HTR-8/SVneo (cell line): ENCODE measurements at places on chromosomes 12 and 14.

GRCh38 chr12:98110536-98110935 lies 404.9 kb upstream of the TMPO start:
- DNase-seq = no peak

DNA sequence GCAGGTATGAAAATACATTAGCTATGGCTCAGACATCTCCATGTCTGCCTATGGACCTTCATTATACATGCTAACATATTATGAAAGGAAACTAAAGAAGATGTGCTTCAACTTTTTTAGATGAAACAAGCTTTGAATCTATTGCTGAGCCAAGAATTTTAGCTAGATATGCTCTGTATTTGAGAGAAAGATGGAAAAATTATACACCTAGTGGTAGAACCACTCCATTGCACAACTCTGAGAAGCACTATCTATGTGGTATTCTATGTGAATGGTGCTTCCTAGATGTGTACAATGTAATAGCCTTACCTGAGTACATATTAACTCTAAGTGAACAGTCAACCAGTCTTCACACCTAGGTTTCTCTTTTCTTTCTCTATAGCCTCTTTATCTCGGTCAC lies 17.3 kb downstream of the EPYC start:
- DNase-seq = no peak

DNA sequence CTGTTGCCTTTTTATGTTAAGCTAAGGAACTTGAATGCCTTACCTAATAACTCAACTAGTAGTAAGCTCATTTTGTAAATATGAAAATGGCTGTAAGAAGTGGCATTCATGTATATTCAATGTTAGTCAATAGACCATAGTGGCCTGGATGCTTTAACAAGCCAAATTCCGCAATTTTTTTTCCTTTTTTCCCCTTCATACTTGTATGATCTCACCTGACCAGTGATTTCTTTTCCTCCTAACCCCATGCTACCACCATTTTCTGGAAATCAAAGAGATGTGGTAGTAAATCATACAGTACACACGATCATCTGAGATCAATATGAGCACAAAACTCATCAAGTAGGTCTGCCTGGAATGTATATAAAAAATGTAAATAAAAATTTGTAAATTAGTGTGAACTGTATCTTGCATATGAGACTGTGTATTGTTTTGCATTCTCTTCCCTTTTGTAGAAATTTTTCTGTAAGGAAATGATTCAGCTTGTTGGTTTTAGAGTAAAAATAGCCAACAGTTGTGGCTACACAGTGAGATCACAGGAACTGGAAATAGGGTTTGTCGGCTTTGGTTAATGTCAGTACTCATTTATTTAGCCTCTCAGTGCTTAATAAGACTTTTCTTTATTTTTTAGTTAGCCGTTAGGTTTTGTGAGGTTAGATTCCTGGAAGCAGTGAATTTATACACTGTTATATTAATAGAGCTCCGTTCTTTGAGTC lies 62.5 kb downstream of the ETNK1 start:
- DNase-seq = no peak

DNA sequence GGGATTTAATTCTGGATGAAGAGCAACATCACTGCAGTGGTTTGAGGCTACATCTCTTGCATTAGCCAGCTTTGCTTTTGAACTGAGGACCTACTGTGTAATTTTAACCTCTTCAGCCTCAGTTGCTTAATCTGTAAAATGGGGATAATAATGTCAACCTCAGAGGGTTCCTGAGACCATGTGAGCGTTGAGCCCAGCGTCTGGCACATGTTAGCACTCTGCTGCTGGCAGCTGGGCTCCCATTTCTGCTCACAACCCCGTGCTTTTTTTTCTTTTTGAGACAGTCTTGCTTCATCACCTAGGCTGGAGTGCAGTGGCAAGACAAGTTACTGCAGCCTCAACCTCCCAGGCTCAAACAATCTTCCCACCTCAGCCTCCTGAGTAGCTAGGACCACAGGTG lies 31.6 kb downstream of the TESC start:
- no peak for DNase-seq

GRCh38 chr12:44031472-44032185 lies 195.7 kb downstream of the TMEM117 start:
- no peak for DNase-seq

- no peak for DNase-seq
Measured at GRCh38 chr12:118259079-118259478, 113.6 kb downstream of the TAOK3 start.

DNA sequence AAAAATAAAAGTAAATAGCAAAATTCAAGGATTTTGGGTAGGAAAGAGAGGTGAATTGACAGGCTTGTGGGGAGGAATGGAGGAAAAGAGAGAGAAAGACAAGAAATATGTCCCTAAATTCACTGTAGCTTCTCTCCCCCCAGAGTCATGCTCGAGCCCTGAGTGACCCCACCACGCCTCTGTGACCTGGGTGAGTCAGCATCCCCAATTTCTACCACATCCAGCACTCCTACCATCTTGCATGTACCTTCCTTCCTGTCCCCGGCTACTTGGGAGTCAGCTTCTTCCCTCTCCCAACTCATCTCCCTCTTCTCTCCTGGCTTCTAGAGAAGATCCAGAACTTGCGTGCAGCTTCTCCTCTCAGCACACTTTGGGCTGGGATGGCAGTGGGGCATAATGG lies 9.8 kb downstream of the ZNF219 start:
- DNase-seq = no peak

DNA sequence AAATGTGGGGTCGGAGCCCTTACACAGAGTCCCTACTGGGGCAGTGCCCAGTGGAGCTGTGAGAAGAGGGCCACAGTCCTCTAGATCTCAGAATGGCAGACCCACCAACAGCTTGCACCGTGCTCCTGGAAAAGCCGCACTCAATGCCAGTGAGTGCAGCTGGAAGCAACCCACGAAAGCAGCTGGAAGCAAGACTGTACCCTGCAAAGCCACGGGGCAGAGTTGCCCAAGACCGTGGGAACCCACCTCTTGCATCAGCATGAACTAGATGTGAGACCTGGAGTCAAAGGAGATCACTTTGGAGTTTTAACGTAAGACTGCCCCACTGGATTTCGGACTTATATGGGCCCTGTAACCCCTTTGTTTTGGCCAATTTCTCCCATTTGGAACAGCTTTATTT lies 12.3 kb downstream of the GTF2A1 start:
- no peak for DNase-seq

GRCh38 chr12:62133440-62133839 lies 126.8 kb upstream of the USP15 start:
- no peak for DNase-seq

GRCh38 chr12:107326237-107326636 lies 232.9 kb upstream of the CRY1 start:
- DNase-seq = no peak

- no peak for DNase-seq
Measured at GRCh38 chr12:9797722-9798619, 29.3 kb upstream of the KLRF1 start.

DNA sequence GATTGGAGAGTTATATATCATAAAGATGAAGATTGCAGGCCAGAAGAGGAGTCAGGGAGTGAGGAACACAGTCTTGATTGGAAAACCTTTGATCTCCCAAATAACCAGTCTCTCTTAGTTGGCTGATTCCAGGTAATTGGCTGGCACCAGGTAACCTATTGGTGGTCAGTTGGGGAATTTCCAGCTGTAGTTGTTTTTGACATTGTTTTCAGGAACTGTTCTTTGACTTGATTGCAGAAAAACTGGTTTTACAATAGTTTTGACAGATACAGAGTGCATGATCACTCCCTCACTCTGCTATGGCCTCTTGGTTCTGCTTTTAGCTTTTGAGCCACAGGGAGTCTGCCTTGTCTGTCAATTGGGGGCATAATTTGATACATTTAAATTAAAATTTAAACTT lies 71.6 kb downstream of the ZNF641 start:
- no peak for DNase-seq

DNA sequence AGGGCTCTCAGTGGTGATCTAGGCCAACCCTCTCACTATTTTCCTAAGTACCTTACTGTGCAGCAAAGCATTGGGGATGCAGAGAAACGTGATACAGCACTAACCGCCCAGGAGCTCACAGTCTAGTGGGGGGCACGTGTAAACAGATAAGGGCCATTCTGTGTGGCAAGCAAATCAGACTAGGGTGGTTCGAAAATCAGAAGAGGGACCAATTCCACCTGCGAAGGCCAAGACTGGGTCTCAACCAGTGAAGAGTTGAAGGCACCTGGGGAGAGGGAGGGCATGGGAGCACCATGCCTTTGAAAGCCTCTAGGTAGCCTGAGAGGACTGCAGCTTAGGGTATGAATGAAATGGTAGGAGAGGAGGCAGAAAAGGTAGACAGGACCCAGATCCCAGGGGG lies 2.2 kb downstream of the PITPNM2 start:
- DNase-seq = no peak

GRCh38 chr12:56760460-56760859 lies 2.7 kb upstream of the HSD17B6 start:
- DNase-seq = no peak

DNA sequence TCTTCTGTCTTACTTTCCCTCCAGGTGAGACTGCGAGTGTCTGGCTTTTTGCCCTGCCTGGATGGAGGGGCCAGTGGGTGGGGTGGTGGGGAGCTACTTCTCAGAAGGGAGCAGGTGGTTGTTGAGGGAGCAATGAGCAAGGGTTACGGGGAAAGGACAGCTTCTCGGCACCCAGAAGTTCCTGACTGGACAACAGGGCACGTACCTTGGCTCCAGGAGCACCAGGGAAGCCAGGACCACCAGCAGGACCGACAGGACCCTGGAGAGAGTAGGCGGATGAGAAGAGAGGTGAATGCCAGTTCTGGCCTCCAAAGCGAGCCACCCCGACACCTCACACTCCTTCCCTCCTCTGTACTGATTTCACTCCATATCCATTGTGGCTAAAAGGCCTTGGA lies 15.3 kb downstream of the COL2A1 start:
- no peak for DNase-seq

DNA sequence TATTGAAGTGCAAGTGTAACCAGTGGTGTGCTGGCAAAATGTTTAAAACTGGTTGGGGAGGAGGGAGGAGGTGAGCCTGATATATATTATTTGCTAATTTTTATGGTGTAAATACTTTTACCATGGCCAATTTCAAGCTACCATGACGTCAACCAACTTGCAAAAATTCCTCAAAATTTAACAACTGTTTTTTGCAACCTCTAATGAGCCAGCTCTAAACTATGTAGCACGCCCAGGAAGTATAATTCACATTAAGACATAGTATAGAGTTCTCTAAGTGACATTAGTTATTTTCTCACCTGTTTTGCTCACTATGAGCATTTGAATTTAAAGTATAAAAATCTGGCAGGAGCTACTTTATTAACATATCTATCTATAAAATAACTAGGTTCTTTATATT lies 41.4 kb downstream of the ATL1 start:
- DNase-seq = no peak

DNA sequence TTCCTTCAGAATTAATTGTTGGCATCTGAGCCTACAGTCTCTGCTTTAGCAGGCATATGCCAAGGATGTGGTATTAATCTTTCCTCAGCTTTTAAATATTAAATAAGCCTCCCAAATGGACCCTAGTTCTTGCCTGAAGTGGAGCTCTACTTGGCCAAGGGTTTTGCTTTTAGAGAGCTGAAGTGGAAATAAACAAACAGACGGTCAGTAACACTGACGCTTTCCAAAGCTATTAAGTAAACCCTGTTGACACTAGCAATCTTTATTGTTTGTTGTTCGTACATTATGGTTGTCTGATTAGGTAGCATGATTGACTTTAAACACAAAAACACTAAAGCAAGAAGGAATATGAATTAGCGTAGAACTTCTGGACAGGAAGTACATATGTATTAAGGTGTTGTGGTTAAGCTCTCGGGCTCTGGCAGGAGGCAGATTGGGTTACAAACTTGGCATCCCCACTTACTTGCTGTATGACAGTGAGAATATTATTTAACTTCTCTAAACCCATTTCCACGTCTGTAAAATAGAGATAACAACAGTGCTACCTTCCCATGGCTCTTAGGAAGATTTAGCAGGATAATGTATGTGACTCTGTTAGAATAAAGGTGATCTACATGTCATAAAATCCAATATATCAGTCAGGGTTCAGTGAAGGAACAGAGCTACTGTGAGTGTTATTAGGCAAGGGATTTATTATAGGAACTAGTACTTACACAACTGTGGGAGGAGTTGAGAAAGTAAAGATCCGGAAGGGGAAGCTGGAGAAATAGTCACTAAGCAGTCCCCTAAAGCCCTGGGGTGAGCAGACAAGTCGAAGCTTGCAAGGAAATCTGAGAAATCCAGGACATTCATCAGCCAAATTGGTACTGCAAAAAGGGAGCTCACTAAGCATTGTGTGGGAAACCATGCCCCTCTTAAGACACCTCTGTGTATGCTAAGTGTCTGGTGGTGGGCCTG lies 92.2 kb upstream of the ATF7IP start:
- DNase-seq = no peak

GRCh38 chr12:90896164-90896563 lies 58.8 kb downstream of the CCER1 start:
- peak; percentile 18 for DNase-seq

GRCh38 chr14:36293824-36294223 lies 26.6 kb downstream of the MBIP start:
- no peak for DNase-seq

DNA sequence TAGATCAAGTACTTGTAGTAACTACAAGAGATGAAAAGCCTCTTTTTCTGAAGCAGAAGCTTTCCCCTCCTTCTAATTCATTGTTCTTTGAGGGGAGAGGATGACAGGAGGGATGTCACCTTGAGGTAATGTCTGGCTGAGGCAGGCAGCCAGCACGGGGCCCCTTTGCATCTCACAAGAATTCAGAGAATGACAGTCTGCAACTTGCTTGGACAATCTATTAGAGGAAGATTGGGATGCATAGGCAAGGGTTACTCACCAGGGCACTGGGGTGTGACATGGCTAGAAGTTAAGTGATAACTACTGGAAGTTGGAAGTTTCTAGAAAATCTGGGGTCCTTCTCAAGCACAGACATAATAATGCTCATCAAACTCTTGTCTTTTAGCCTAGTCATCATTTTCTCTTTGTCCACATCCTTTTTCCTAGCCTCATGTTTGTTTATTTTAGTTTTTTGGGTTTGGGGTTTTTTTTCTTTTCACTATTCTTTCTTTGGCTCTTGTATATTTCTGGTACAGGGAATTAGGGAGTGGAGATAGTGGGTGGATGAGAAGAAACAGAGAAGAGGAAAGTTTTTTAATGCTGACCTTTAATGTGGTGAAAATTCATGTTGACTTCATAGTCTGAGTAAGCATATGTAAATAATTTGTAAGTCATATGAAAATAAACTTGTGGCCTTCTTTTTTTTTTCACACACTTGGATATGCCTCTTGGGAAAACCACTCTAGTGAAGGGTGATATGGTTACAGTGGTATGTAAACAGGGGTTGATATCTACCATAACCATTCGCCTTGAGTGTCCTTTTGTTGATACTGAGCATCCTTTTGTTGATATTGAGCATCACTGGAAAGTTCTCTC lies 55.1 kb downstream of the TTLL5 start:
- DNase-seq = no peak

- DNase-seq = no peak
Measured at GRCh38 chr12:132023658-132024057, 73.9 kb downstream of the EP400 start.

GRCh38 chr12:63023926-63024325 lies 89.0 kb upstream of the PPM1H start:
- DNase-seq = no peak
